ENCODE measurements at places on chromosomes 4 and X. TPM values are rescaled to one million over a fixed set of nuclear protein-coding genes. Genes with fewer than 3 reads are reported as not detected.

The BCORL1 gene
- total RNA-seq: 25.1 TPM

The CCKAR gene
- total RNA-seq: not detected

GRCh38 chr4:114043116-114043515 is 63.7 kb upstream of the ARSJ start:
- DNase-seq: no peak

GRCh38 chrX:48714573-48714972 is 18.0 kb downstream of the SUV39H1 start:
- DNase-seq: no peak

- DNase-seq: no peak
Measured at GRCh38 chr4:2078584-2078983, 19.5 kb downstream of the NAT8L start.

DNA sequence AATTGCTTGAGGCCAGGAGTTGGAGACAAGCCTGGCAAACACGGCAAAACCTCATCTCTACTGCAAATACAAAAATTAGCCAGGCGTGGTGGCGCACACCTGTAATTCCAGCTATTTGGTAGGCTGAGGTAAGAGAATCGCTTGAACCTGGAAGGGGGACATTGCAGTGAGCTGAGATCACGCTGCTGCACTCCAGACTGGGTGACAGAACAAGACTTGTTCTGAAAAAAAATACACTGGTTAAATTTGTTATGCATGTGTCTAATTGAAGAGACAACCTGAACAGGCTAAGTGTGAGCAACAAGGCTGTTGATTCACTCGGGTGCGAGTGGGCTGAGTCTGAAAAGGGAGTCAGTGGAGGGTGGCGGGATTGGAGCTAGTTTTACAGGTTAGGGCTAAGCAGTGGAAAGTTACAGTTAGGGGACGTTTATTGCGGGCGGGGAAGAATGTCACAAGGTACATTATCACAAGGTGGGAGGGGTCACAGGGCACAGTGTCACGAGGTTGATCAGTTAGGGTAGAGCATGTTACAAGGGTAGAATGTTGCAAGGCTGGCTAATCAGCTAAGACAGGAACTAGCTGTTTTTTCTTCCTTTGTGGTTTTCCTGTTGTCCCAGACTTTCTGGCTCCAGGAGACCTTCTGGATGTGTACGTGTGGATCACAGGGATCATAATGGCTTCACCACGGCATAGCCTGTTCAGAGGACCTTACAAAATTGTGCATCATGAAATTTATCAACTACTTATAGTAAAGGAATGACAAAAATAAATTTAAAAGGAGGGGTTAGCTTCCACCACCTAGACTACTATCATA is 115.8 kb downstream of the NAA11 start:
- DNase-seq: no peak

The IGSF1 gene
- total RNA-seq: 18.2 TPM

DNA sequence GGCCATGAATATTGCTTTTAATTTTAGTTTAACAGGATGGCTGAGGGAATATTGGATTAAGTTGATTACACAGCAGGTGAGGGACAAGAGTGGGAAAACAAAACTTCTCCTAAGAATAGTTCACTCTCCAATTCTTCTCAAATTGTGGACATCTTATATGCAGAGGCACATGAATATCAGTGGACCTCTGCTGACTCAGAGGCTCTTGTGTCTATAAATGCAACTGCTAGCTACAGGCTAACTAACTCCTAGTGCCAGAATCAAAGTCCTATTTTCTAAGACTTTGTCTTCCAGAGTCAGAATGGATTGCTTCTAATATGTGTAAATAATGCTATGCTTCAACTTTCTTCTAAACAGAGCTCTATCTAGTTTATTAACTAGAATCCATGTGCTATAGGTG is 175.8 kb downstream of the IL15 start:
- DNase-seq: no peak

GRCh38 chr4:8284391-8284790 is 14.8 kb downstream of the HTRA3 start:
- no peak for DNase-seq
